ENCODE measurements at places on chromosomes 3 and 15.

DNA sequence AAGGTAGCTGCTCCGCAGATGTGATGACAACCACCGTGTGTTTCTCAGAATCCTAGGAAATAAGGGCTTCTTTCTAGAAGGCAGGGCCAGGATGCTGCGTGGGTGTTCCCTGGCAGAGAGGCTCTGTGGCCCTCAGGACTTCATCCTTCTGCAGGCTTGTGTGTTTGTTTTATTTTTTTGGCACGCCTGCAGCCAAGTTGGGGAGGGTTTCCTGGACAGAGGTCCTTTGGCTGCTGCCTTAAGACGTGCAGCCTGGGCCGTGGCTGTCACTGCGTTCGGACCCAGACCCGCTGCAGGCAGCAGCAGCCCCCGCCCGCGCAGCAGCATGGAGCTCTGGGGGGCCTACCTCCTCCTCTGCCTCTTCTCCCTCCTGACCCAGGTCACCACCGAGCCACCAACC is at the start of gene CLEC3B:
Gene CLEC3B (plus strand): TSS at position 266 of the 400 bp plus-strand sequence. CDS start 60 bp downstream, at position 326.
- no peak for DNase-seq

DNA sequence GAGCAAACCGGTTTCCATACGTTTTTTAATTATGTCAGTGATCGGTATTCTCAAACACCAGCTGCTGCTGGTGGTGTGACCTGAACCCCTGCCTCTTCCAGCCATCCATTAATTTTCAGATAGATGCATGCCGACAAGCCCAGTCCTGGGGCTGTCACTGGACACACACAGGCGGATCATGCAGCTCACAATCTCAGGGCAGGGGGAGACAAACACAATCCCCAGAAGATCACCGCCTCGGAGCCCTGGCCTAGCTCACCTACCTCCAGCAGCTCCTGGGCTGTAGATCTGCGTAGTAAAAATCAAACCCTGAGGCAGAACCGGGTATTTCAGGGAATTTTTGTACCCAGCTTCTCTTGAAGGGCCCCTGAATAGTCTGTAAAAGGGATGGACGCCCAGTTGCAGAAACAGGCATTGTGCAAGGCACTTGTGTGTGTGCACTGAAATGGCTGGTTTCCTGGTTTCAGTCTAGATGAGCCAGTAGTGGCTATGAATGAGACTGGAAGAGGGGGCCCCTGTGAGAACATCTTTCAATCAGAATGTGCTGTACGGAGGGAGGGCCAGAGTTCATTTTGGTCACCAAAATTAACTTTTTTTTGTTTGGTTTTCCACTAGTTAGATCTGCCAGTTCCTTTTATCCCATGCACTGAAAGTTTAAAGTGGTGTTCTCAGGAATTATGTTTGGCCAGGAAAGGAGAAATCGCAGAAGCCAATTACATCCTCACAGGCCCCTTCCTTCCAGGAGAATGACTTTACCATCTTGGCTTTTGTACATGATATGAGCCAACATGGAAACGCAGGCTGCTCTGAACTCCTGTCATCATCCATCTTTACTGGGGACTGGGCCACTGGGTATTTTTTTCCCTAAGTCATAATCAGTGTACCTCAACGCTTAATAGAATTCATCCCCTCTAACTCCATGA is 55.0 kb upstream of the RPL32 start:
- no peak for DNase-seq

DNA sequence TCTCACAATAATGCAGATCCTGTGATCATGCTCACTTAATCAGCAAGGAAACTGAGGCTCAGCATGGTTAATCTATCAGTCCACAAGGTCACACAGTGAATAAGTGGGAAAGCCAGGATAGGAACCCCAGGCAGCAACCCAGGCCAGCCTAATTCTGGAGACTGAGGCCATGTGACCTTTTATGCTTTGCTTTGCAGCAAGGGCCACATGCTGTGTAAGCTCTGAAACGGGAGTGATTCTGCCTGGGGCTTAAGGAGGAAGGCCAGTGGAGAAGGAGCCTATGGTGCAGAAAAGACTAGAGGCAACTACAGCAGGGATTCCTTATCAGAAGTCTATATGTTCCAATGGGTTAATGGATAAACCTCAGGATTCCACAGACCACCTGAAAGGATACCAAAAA is 157.6 kb upstream of the PPP2R3A start:
- DNase-seq, result no peak

- DNase-seq, result no peak
Measured at GRCh38 chr3:7999384-7999783, 502.2 kb upstream of the LMCD1 start.

DNA sequence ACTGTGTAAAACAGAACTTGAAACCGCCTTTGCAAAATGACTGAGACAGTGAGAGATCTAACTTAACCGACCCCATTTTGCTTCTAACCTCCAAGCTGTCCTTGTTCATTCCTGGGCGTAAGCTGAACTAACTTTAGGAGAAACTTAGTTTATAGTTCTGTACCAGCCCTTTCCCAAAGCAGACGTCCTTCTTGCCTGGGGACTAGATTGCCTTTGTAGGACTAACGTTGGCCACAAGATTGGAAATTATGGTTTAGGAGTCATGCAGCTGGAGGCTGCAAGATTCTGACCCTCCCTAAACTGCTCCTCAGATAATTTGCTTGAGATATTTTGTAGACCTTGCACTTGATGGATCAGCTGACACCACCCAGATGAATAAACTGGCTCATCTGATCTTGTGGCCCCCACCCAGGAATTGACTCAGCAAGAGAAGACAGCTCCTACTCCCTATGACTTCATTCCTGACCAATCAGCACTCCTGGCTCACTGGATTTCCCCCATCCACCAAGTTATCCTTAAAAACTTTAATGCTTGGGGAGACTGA is 219.9 kb upstream of the PROK2 start:
- no peak for DNase-seq

DNA sequence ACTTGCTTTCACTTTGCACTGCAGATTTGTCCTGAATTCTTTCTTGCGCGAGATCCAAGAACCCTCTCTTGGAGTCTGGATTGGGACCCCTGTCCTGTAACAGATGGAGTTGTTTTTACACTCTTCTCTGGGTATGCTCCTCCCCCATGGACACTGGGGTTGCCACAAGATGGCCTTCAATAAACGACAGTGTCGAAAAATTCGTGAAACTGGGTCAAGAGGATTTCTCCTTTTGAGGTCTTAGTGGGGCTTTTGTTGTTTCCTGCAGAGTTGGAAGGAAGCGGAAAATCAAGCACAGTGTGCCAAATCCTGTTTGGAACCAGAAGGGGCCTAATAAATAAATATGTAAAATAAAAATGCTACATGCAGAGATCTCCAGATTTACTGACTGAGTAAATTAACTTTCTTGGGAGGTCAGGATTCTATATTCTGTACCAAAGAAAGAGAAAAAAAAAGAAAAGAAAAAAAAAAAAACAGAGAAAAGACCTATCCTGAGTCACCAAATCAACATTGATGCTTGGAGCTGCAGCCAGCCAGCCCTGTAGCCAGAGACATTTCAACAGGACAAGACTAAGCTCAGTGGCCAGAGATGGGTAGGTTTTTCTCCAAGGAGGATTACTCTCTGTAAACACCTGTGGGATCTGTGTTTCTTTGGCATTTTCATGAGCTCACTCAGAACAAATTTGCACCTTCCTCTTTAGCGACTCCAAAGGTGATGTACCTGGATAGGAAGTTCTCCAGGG is 24.8 kb downstream of the CCDC80 start:
- DNase-seq, result no peak

GRCh38 chr3:20051123-20051806 is 11.0 kb downstream of the KAT2B start:
- DNase-seq, result no peak

DNA sequence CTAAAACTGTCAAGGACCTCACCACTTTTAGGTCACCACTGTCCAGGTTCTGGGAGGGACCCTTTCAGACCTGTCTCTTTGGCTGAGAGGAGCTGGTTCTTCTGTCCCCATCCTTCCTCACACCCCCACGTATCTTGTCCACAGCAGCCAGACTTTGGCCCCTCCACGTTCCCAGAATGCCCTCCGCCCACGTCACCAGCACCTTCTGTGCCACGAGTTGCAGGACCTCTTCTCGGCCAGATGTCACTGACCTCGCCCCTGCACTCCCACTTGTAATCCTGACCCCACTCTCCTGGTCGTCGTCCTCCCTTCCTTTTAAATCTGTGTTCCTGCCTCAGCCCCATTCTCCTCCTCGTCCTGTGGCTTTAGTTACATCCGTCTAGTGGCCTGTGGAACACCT is 22.6 kb upstream of the SEC13 start:
- DNase-seq, result no peak

DNA sequence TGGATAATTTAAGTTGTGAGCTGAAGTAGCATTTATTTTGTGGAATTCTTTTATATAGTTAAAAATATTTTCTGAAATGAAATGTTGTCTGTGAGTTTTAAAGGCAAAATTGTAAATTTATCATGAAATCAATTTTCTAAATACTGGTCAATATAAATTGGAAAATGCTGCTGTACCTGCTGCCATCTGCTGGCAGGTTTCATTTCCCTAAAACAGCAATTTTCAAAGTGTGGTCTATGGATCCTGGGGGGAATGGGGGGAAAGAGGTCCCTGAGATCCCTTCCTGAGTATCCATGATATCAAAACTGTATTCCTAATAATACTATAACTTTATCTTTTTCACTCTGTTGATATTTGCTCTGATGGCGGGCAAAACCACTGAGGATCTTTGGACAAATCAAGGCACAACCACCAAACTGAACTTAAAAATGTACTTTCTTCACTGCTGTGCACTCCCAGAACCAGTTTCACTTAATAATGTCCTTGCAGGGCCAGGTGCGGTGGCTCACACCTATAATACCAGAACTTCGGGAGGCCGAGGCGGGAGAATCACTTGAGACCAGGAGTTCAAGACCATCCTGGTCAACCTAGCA is 17.2 kb upstream of the CCR4 start:
- no peak for DNase-seq

GRCh38 chr3:28242519-28242918 is 1.1 kb downstream of the CMC1 start:
- DNase-seq, result no peak

- no peak for DNase-seq
Measured at GRCh38 chr3:45993421-45994027, 2.1 kb downstream of the FYCO1 start.

DNA sequence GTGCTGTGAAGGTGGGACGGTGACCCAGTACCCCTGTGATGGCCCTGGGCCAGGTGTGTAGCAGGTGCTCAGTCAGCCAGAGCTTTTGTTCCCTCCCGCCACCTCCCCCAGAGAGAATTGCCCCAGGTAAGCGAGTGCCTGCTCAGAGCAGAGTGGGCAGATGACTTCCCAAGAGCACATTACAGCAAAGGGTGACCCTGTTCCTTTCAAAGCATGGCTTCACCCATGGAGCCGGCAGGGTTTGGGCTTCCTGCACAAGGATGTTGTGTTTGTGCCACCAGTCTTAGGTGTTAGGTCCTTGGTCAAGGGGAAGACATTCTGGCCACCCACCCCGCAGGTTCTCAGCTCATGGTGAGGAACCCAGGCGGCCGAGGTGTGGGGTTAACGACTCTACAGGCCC is 30.7 kb downstream of the SLC6A6 start:
- no peak for DNase-seq

GRCh38 chr3:24521420-24522145 is 26.9 kb upstream of the THRB start:
- DNase-seq, result no peak

GRCh38 chr3:37899101-37899707 is 37.5 kb downstream of the CTDSPL start:
- no peak for DNase-seq

- DNase-seq, result no peak
Measured at GRCh38 chr3:55654123-55654760, 167.1 kb upstream of the WNT5A start.

DNA sequence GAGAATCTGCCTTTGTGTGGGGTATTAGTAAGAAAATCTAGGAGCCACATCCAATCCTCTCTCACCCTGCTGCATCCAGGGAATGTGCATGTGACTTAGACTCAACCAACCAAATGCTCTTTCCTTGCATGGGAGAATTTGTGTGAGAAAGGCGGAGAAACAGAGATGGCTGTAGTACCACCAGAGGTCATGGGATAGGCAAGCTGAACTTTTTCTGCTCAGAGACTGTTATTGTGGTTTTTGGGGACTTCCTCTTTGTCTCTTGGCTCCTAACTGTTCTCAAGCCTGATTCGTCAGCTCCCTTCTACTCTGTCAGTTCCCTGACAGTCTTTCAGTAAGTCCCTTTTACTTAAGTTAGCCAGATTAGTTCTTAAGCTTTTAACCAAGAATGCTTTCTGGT is 2.6 kb upstream of the ZSCAN2 start:
- DNase-seq, result no peak

DNA sequence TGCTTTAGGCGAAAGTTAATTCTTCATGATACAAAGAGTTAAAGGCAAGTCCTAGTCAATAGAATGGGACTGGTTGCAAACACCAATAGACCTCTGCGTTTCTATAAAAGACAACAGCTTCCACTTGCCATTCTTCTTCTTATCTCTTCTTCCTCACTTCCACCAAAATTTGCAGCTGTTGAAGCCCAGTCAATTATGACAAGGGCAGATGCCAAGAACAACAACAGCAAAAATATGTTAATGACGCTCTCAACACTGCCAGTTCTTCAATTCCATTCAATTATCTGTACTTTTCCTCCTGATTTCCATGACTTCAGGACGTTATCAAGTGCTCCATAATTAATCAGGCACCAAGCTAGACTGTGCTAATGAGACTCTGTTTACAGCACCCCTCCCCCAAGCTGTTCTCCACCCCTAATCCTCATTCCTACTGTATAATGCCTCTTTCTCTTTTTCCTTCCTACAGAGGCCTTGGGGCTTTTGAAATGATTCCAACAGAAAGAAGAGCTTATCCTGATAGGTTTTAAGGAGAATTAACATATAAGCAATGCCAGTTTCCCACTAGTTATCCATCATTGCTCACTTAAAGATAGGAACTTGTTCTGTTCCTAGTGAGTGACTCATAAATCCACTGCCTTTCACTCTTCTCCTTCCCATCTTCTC is 1160.5 kb downstream of the IGSF11 start:
- no peak for DNase-seq

DNA sequence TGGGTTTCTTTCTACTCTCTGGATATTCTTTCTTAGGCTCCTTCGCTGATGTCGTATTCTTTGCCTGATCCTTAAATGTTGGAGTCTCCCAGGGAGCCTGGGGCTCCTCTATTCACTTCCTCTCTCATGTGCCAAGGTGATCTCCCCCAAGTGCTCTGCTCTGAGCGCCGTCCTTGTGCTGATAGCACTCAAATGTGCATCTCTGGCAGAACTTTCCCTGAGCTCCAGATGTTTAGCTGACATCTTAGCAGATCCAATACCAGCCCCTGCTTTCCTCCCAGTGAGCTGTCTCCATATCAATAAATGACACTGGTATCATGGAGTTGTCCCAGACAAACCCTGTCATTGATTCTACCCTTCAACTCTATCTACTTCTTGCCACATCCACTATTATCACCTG is 62.4 kb downstream of the NTRK3 start:
- DNase-seq, result no peak

All from stimulated activated CD8-positive, alpha-beta memory T cell treated with anti-CD3 and anti-CD28 coated beads, Interleukin-2, amount 100 ng/mL, for 48 hours (primary cell).